ENCODE measurements at places on chromosomes 5 and 9. TPM values are rescaled to one million over a fixed set of nuclear protein-coding genes. Genes with fewer than 3 reads are reported as not detected.

DNA sequence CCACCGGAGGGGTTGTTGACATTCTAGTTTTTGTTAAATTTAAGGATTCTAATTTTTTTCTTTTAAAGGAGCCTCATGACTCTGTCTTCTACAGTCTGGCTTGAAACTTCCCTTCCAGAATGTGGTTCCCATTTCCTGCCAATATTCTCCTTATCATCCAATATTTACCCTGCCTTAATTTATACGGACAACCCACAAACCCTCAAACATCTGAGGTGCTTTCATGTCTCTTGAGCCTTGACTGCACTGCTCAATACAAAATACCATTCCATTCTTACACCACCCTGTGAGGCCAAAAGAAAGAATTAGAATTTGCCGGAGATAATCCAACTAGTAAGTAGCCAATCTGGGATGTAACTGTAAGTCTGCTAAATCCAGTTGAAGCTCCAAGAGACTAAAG is 346.5 kb downstream of the SPOCK1 start:
- no peak for DNase-seq

- DNase-seq, result no peak
Measured at GRCh38 chr9:93958819-93959682, 3.9 kb upstream of the BARX1 start.

GRCh38 chr5:76074487-76075065 is 8.6 kb upstream of the SV2C start:
- no peak for DNase-seq

GRCh38 chr9:100426189-100426529 is 784 bp upstream of the MSANTD3 start:
- no peak for DNase-seq

DNA sequence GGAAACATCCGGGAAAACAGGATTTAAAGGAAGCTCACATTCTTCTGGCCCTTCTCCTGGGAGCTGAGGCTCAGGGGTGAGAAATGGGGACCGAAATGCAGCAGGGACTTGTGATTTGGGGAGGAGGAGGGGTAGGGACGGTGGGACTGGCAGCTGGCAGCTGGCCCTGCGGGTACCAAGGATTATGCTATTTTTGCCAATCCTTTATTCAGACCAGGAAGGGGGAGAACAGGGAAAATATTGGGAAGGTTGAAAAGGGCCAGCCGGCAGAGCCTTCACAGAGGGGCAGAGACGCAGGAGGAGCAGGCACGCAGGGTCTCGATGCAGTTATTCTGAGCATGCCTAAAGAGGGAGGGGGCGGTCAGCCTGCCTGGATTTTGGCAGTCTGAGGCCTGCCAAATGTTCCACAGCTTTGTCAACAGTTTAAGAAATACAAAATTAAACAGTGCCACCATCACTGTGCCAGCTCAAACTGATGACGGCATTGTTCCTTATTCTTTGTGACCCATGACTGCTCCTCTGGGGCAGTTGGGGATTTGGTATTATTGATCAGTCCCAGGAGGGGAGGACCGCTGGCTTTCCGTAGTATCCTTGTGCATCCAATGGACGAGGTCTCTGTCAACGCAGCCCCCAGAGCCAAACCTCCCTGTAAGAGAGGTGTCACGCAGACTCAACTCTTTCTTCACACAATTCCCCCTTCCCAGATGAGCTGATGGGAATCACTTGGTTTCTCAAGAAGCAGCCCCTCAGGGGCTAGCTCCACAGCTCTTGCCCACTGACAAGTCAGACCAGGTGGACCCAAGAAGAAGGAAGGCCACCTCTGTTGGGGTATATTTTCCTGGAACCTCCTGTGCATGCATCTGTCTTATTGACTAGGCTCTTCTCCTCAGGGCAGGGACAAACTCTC is 553.3 kb downstream of the BNC2 start:
- DNase-seq, result no peak

The CCDC171 gene
- 9.4 TPM for polyA plus RNA-seq

GRCh38 chr9:112506571-112506970 is 19.9 kb downstream of the KIAA1958 start:
- DNase-seq, result no peak
